Kasumi-1 (cell line): ENCODE measurements at places on chromosomes 11 and 22.

GRCh38 chr11:66386171-66387069 lies 14.9 kb upstream of the SLC29A2 start:
- DNase-seq = peak; percentile 82

DNA sequence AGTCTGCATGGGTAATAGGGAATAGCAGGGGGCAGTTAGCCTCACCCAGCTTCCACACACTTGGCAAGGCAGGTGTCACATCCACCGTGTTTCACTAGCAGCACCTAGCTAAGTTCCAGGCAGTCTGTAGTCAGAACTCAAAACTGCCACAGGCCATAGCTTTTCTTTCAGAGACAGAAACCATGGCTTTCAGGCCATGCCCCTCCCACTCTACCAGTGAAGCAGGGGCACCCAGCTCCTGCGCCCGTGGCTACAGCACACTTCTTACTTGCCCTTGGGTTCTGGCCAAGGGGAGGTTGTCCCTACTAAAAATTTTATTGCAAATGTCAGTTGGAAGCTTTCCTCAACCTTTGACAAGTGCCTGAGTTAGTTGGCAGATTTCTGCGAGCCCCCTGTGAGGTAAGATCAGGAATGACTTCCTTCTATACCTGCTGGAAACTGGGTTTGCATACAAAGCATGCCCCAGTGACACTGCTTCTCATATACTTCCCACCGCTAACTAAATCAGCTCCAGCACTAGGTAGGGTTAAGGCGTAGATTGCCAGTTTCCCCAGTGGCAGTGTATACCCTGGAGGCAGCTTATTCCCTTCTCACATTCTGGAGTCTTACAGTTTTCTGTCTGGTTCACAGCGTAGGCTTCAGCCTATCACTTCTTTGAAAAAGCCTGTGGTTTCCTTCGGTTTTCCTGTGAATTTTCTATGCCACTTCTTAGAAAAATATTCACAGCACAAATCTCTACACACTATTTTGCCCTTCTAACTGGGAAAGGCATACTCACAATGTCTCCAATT lies 139.0 kb upstream of the LUZP2 start:
- no peak for DNase-seq

GRCh38 chr11:40722179-40722795 lies 737.2 kb downstream of the LRRC4C start:
- no peak for DNase-seq

- DNase-seq = no peak
Observed at GRCh38 chr11:17722000-17722643, 2.8 kb downstream of the MYOD1 start.
